Mucosa of descending colon (tissue), 3 donors: ENCODE measurements at places on chromosomes 2 and 18. TPM values are rescaled to one million over a fixed set of nuclear protein-coding genes. Genes with fewer than 3 reads are reported as not detected.
A peak's percentile ranks its signal among the peaks of the same experiment; 100 is the strongest.

The MARCO gene
- total RNA-seq = 0.69 TPM

DNA sequence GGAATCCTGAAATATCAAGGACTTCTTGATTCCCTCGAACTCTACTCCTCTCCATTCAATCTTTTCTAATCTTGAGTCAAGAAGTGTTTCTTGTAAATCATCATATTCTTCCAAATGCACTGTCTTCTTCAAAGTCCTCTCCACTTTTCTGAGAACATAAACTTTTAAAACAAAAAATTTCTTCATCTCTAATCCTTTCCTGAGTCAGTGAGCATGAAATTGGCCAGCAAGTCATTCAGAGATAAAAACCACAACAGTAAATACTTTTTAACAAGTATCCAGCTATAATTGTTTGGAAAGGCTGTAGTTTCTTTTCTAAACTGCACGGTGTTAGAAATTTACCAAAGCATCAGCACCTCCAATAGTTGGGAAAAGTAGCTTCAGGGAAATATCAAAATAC lies 312.6 kb upstream of the GALNT5 start:
- no peak for DNase-seq

- no peak for DNase-seq
These were observed 103.1 kb upstream of the MAPRE2 start for GRCh38 chr18:34938090-34938489.

- DNase-seq = no peak
These were observed 38.8 kb upstream of the DNER start for GRCh38 chr2:229752970-229753729.

The FAM124B gene
- total RNA-seq = 1.4 TPM

The KRTCAP3 gene
- total RNA-seq = 93.4 TPM

GRCh38 chr2:100245681-100246080 lies 76.6 kb downstream of the LONRF2 start:
- DNase-seq = no peak

The PKDCC gene
- 80.7 TPM for total RNA-seq

- DNase-seq = no peak
These were observed 52.6 kb downstream of the CD28 start for GRCh38 chr2:203758841-203759689.

The POTEC gene
- not detected for total RNA-seq

- DNase-seq = peak; percentile 52
These were observed 214.1 kb downstream of the TWIST2 start for GRCh38 chr2:239061824-239062570.

DNA sequence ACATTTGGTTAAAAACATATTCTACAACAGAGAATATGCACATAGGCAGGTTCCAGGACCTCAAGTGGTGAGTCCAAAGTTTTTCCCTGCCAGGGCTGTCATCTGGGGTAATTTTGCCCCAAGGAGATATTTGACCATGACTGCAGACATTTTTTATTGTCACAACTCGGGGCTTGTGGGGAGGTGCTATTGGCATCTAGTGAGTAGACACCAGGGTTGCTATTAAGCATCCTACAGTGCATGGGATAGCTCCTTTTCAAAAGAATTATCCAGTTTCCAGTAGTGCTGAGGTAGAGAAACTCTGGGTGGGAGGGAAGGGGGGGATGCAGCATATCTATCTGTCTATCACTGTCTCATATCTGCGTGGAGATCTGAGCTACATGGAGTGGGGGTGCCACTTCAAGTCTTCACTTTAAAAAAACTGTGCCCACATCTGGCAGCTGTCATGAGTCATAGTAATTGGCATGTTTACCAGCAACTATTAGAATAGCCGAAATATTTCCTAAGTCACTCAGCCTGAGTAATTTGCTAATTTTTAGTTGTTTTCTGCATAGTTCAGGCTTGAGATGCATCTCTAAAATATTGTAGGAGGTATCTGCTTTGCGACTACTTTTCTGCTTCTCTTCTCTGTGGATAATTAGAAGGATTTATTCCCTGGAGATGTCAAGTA lies 254.0 kb upstream of the RBMS1 start:
- DNase-seq = no peak

DNA sequence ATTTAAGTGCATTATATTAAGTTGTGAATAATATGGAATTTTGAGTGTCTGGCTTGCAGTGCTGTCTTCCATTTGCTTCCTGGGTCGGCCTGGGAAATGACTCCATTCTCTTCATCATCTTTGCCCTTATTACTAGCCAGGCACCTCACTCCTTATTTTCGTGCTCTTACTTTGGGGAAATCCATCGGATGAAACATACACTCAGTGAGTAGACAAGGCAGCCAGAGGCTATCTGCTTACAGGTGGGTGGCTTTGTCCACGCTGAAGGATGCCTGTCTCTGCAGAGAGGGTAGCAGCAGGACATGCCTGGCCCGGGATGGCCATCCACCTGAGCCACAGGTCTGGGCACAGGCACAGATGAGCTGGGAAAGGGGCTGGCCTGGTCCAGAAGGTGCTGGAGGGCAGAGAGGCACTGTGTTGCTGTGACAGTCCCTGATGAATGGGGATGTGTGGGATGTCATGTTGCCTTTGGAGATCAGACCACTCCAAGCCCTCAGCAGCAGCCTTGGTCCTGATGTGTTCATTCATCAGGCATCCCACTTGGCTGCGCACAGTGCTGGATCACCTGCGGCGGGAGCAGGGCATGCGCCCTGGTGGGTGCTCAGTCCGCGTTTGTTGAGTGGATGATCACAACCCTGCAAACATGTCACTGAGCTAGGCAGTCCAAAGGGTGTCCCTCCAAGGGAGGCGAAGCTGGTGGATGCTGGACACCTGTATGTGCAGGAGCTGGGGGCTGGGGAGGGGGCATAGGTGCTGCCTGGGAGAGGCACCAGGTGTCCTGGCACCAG lies 236.0 kb downstream of the LDLRAD4 start:
- DNase-seq = no peak

- DNase-seq = peak; percentile 37
These were observed 245.6 kb downstream of the HDAC4 start for GRCh38 chr2:239154971-239155805.
